Kidney capillary endothelial cell (primary cell): ENCODE measurements at places on chromosomes 6 and 20.

GRCh38 chr6:111399626-111400025, 83.4 kb downstream of the REV3L start:
- no peak for DNase-seq

DNA sequence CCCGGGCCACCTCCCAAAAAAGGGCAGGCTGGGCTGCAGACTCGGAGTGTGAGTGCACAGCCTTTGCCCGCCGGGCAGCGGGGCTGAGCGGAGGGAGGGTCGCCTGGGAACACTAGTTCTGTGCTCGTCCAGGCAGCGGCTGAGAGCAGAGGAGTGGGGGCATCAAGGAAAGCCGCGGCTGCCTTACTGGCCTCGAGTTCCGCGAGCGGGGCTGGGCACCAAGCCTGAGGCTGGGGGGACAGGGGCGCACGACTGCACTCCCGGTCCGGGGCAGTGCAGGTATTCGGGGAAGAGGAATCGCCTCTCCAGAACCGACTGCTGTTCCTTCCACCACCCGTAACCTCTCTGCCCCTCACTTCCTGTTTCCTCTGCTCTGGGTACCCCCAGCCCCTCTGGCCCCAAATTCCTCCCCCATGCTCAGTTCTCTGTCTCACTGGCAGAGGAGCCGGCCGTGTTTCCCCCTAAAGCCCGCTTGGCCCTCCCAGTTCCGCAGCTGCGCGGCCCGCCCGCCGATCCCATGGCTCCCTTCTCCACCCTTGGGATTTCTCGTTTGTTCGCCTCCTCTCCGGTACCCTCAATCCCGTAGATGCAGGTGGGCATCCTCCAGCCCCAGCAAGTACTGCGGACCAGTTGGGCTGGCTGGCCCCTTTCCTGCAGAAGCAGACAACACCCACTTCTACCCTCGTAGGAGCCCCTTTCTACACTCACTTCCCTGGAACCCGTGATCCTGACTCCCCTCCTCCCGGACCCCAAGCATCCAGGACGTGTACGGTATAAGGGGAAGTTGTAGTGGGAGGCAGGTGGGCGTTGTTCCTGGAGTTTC, 5.1 kb downstream of the RING1 start:
- no peak for DNase-seq

GRCh38 chr20:40606660-40607059, 82.4 kb downstream of the MAFB start:
- no peak for DNase-seq

DNA sequence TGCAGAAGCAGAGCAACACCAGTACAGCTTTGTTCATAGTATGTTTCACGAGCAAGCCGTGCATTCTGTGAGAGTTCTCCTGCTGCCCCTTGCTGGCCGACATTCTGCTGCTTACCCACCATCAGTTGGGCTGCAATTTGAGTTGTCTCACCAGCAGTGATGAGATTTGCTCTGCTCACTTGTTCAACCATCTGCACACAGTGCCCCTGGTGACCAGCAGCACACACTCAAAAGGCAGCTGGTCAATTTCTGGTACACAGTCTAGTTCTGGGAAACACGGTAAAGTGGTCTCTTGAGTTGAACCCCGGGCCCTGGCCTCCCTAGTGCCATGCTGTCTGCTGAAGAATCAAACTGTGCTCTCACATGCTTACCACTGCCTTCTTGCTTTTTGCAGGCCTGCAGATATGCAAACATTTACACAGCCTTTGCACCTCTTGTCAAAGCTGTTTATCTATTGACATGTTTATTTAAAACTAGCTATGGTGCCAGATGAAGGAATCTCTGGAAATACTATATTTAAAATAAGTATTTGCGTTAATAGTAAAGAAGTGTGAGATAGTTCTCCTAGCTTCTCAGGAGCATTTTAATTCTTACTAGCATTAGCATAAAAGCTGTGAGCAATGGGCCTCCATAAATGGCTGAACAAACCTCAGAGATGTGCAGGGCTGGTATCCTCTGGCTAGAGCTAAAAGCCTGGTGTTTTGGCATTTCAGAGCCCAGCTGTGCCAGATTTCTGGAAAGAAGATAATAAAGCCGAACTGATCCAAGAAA, 234.3 kb downstream of the ARHGAP18 start:
- no peak for DNase-seq

DNA sequence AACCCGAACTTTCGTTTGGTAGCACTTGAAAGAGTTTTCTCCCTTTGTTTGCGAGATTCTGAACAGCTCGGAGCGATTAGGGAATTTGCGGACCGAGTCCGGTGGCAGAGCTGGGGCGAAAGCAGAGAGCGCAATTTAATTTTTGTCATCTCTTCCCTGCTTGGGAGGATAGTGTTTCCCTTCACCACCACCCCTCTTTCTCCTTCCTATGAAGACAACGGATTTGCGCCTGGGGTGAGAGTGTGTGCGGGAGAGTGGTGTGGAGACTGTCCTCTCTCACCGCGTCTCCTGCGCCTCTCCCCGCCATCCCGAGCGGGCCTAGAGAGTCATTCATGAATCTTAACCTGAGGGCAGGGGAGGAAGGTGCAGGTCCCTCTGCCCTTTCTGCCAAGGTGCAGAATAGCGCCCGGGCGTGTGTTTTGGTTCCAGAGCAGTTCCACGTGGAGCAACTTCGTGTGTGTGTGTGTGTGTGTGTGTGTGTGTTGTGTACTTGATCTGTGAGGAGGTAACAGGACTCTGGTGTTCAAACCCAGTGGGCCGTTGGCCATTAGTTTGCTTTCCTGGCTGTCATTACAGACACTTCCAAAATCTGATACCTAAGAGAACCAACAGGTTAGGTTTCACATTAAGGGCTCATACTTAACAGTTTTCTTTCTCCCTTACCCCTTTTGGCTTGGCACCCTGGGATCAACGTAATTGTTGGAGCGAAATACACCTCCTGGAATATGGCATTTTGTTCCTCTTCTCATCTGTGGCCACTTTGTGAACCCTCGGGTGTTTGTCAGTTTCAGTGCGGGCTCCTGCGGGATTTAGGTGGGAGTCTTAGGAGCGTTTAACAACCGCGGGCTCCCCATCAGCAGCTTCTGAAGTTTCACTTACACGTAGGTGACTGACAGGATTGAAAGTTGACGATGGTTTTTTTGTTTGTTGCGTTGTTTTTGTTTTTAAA, 1.8 kb downstream of the EYA4 start:
- DNase-seq, result no peak

DNA sequence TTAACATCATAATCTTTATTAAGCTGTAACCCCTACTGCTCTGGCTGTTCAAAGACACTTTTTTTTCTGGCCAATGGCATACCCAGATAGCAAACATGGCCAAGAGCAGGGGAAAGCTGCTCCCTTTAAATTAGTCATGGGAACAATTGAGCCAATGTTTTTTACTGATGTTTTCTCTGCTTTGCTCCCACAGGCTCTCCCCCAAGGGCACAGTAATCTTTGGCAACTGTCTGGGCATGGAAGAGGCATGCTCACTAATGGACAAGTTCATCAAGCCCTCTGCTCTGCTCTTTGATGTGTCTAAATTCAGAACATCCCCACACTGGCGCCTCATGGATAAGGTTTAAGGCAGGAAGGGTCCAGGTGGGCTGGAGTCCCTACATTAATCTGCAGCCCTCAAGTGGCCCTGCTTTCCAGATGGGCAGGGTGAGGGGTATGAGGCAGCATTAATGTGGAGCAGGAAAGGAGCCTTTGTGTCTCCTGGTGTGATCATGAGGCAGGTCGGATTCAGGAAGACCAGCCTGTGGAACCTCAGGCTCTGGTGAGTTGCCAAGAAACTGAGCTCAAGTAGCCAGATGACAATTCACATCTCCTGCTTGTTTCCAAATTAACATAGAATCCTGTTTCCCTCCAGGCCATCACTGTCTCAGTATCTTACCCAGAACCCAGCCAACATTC, 227.0 kb upstream of the CST7 start:
- peak; percentile 11 for DNase-seq

GRCh38 chr6:48834706-48835105, 628.3 kb downstream of the MMUT start:
- no peak for DNase-seq
